Activated T-helper 1 cell treated with anti-CD3 and anti-CD28 coated beads, Interleukin-2, amount 50 U/mL, for 16 hours (primary cell): ENCODE measurements at places on chromosomes 7 and 10.

GRCh38 chr10:10731366-10731765 lies 286.3 kb upstream of the CELF2 start:
- DNase-seq, result no peak

DNA sequence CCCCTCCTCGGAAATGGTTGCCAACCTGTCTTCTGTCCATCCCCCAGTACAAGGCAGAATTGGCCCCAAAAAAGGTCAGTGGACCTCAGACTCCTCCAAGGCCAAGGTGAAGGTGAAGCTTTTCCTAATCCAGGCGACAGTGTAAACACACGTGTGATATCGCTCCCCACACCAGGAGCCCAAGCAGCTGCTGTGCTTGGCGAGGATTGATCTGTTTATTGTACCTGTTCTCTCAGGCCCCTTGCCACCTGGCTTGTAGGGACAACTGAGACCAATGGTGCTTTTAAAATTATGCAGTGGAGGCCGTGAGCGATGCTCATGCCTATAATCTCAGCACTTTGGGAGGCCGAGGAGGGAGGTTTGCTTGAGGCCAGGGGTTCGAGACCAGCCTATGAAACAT lies 66.1 kb upstream of the GTF2IRD1 start:
- DNase-seq, result no peak

DNA sequence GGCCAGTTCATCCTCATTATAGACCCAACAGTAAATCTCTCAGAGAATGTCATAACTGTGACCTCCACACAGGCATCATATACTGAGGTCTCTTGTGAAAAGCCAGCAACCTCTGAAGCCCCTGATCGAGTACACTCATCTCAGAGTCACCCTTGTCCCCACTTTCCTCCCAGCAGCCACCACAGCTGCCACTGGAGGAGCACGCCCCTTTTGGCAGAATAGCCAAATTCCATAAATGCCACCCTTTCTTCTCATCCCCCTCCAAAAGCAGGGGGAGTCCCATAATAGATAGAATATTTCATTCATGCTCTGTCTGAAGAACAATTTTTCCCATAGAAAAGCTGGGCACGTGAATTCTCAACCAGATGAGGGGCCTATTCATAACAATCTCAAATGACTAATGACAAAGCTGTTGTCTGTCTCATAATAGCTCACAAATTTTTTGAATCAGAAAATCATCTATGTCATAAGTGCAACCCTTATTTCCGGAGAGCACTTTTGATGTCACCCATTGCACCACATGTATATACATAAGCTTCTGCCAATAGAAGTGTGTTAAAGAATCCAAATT lies 47.4 kb downstream of the SGMS1 start:
- DNase-seq, result no peak

DNA sequence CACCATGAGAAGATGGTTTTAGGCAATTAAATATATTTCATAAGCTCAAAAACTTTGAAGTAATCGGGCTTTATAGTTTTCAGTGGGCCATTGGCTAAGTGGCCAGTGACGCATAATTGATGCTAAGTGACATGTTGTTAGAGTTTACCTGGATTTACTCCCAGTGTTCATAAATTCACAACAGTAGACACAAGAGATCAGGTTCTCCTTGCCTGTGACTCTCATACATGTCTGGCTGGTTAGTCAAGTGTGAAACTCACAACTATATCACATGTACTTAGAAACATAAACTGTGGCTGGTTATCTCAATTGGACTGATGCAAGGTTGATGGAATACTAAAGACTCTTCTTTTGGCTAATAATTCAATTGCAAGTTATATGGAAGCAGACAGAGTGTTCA lies 26.2 kb downstream of the ASB15 start:
- DNase-seq, result no peak

DNA sequence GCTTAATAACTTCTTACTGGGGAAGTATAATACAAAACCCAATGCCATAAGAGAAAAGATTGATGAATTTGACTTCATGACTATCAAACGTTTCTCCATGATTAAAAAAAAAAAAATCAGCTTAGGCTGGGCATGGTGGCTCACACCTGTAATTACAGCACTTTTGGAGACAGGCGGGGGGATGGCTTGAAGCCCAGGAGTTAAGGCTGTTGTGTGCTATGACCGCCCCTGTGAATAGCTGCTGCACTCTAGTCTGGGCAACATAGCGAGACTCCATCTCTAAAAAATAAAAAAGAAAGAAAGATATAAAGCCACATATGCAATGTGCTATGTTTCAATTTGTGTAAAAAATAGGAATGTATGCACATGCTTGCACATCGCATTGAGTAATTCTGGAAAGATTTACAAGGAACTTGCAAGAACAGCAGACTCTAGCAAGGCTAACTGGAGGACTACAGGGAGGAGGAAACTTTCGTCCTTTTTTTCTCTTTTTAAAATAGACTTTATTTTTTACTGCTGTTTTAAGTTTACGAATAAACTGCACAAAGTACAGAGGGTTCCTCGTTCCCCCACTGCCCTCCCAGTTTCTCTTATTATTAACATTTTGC lies 10.3 kb upstream of the RARRES2 start:
- DNase-seq, result no peak

GRCh38 chr10:130300608-130301020 lies 164.4 kb downstream of the GLRX3 start:
- DNase-seq, result no peak

DNA sequence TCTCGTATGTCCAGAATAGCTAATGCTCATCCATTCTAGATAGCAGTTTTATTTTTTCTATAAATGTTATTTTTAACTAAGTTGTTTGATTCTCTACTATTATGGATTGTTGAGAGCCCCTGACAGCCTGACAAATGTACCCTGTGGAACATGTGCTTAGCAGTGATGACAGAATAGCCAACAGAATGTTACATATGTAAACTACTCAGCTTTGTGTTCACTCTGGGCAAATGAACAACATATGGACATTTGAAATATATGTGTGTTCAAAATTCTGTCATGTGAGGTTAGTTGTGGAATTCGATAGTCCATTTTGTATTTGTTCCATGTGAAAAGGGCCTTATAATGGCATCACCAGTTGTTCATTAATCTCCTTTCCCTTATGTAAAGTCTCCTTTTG lies 199.7 kb downstream of the EXOC4 start:
- no peak for DNase-seq

GRCh38 chr10:98899018-98899417 lies 336.6 kb downstream of the HPSE2 start:
- no peak for DNase-seq

- DNase-seq, result no peak
These were observed 11.0 kb upstream of the IMPDH1 start for GRCh38 chr7:128420773-128421172.

DNA sequence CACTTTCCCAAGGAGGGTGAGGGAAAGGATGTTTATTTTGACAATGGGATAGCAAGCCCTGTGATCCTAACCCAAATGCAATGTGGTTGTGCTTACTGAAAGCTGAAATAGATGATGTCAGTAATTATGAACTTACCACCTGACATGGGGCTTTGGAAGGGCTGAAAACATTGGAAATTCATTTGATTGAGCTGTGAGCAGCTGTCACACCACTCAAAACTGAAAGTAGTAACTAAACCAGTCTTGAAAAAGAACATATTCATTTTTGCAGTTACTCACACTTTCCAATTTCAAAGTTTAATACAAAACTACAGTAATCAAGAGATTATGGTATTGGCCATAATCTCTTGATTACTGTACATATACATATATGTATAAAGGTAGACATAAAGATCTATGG lies 155.5 kb upstream of the HPS1 start:
- DNase-seq, result no peak

GRCh38 chr7:95478272-95479037 lies 7.3 kb upstream of the ASB4 start:
- no peak for DNase-seq

GRCh38 chr7:128409596-128410450 lies at the start of gene IMPDH1:
Gene IMPDH1 (minus strand): TSS chr7:128409982. CDS start chr7:128409901, 81 bp downstream.
- peak; percentile 73 for DNase-seq

DNA sequence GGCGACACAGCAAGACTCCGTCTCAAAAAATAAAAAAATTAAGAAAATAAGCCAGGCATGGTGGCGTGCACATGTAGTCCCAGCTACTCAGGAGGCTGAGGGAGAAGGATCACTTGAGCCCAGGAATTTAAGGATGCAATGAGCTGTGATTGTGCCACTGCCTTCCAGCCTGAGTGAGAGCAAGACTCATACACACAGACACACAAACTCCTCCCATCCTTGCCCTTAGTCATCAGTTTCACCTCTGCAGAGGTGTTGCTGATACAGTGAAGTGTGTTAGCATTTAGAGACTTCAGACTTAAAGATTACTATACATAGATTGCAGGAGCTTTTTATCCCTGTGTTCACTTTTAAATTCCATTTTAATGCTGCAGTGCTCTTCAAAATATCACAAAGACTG lies 5.5 kb upstream of the H2AZ2 start:
- DNase-seq, result no peak

DNA sequence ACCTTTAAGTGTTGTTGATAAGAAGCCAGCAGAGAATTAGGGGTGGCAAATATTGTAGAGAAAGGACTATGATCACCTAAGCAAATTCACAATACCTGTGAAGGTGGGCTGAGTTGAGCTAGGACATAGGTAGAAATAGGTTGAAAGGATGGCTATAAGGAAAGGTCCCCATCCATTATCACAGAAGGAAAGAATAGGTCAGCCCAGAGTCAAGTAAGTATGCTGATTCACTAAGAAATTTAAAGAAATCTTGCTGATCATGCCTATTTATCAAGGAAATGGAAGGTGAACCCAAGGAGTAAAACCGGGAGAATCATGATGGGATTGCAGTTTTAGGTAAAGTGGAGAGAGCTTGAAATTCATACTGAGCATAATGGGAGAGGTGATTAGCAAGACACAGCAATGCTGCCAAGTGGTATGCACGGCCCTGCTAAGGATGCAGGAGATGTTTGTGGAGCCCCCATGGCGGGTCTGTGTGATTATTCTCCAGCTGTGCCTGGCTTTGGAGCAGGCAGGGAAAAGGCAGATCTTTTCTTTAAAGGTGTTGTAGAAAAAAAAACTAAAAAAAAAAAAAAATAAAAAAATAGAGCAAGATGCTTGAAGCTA lies 399.4 kb downstream of the PLXDC2 start:
- DNase-seq, result no peak

GRCh38 chr10:101358706-101359300 lies 4.8 kb downstream of the BTRC start:
- no peak for DNase-seq

DNA sequence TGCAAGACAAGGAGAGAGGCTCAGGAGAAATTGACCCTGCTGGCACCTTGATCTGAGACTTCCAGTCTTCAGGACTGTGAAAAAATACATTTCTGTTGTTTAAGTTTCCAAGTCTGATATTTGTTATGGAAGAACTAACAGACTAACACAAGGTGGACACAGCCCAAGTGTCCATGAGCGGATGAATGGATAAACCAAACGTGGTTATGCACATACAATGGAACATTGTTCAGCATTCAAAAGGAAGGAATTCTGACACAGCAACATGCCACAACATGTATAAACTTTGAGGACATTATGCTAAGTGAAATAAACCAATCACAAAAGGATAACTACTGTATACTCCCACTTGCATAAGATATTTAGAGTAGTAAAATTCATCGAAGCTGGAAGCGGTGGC lies 76.5 kb downstream of the FAM13C start:
- no peak for DNase-seq

DNA sequence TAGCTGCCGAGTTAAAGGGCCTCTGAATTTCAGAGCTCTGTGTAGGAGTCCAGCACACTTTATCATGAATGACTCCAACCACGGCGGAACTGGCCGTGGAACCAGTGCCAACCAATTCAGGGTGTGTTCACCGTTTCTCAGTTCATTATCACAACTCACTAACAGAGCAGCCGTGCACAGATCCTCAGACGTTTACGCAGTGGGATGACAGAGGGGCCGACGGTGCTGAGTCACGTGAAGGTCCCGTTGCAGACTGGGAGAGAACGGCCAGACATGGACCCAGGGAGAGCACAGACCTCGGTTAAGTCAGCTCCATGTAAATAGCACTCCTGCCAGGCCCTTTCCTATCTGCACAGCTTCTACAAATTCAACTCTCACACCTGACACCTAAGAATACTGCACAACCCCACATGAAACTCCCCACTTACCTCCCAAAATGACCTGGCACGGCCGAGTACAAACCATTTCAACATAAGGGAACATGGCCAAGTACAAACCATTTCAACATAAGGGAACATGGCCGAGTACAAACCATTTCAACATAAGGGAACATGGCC lies 95.5 kb downstream of the DIP2C start:
- DNase-seq, result no peak
